ENCODE measurements at places on chromosomes 16 and 17. TPM values are rescaled to one million over a fixed set of nuclear protein-coding genes. Genes with fewer than 3 reads are reported as not detected.

DNA sequence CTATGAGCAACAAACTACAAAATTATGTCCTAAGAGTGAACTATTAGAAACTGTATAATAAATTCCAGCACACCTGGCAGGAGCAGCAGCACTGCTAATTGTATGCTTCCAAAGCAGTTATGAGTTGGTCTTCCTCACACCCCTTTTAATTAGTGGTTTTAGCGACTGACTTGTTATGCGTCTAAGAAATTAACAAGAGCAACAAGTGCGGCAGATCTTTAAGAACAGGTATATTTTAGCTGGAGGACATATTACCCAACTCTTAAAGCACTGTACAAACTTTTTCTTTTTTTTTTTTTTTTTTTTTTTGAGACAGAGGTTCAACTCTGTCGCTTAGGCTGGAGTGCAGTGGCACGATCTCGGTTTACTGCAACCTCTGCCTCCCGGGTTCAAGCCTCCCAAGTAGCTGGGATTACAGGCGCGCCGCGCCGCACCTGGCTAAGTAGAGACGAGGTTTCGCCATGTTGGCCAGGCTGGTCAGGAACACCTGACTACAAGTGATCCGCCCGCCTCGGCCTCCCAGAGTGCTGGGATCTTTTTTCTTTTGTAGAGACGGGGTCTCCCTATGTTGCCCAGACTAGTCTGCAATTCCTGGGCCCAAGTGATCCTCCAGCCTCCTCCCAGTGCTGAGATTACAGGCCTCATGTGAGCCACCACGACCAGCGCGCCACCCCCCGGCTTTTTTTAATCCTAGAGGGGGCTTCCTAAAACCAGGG is 1.6 kb upstream of the FBXL20 start:
- DNase-seq, result peak; percentile 10

CHD9NB gene
- 6.1 TPM for total RNA-seq

GRCh38 chr16:80330803-80331202 is 210.0 kb upstream of the DYNLRB2 start:
- DNase-seq, result no peak

DNA sequence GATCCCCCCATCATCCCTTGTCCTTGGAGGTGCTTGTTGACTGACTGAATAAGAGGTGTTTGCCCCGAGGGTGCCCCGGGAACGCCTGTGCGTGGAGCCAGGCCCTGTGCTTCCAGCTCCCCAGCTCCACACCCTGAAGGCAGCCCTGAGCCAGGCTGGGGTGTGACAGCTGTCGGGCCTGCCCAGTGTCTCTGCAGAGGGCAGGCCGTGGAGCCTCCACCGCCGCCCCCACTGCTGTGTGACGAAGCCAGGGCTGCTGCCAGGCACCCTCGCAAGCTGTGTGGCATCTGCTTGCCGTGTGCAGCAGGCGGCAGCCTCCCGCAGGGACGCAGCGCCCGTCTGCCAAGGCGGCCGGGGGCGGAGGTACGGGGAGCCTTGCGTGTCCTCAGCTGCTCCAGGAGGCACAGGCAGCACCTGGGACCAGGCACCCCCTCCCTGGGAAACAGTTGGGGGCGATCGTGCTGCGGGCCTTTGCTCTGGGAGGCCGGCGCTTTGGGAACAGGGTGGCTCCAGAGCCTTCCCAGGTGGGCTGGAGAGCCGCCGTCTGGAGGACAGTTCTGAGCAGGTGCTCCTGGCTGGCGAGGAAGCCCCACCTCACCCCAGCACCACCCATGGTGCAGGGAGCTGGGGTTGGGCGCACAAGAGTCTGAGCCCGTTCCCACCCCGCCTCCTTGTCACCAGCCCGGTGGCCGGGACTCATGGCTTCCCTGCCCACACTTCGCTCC is 26.6 kb downstream of the GSE1 start:
- no peak for DNase-seq

KRT32 gene
- total RNA-seq, result not detected

GRCh38 chr16:48366165-48367093 is 18.8 kb downstream of the SIAH1 start:
- DNase-seq, result no peak

- no peak for DNase-seq
These were observed 6.6 kb upstream of the ABCA5 start for GRCh38 chr17:69333561-69333960.

TBC1D3B gene
- total RNA-seq, result 8.9 TPM

DNA sequence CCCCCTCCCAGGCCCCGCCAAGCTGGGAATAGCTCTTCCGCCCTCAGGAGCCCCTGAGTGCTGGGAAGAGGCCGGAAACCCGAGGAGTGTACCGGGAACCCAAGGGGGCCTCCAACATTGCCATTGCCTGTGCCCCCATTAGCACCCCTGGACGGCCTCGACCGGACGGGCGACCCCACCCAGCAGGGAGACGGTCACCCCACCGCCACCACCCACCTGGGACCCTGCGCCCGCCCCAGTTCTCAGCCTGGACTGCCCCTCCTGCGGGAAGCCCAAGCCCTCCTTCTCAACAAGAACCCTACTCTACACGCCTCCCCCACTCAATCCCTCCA is 2.0 kb downstream of the CARHSP1 start:
- no peak for DNase-seq

DNA sequence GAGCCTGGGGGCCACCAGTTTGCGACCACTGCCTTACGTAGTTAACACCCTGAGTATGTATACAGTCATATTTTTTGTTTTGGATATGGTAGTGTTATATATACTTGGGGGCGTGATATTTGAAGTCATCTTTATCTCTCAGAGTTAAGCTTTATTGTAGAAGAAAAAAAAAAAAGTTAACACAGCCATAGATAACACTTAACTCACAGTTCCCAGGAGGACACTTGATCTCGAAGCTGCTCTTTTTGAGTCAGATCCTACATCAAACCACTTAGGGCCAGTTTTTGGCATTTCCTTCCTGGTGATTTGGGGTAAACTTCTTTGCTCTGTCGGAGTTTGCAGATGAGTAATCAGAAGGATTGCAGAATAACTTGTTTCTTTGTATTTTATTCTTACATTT is 5.8 kb downstream of the ITPRIPL2 start:
- DNase-seq, result no peak

- no peak for DNase-seq
These were observed 88.9 kb upstream of the ATF7IP2 start for GRCh38 chr16:10296956-10297340.

DNA sequence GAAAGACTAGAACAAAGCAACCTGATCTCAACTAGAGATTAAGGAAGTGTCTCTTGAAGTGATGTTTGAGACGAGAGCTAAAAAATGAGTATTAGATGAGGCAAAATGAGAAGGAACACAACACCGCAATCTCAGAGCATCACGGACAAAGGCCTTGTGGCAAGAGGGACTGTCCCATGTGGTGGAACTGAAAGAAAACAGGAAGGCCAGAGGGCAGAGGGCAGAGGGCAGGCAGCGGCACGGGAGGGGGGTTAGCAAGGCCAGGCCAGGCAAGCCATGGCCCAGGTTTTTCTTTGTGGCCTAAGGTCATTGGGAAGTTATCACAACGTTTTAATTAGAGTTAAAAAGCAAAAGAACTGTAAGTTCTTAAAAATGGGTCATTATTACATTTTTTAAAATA is 22.5 kb downstream of the RPA1 start:
- no peak for DNase-seq

PROCA1 gene
- 1.8 TPM for total RNA-seq

MRPS23 gene
- total RNA-seq, result 18.0 TPM

GRCh38 chr17:32899236-32900013 is 22.5 kb upstream of the MYO1D start:
- DNase-seq, result no peak

DNA sequence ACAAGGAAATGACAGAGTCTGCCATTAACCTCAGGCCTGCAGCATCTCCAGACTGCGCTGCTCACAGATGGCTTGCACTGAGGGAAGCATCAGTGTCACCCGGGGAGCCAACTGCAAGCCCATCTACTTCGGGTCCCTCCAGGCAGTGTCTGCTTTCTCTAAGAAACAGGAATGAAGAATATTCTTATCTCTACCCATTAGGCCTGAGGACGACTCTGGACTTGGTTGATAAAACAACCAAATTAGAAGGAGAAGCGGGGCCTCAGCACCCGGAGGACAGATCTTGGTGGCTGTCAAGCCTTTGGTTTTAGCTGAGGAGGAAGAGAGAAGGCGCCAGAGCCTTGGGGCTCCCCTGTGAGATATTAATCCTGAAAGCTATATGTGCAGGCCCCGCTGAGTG is 19.5 kb upstream of the MGAT5B start:
- DNase-seq, result no peak

DNA sequence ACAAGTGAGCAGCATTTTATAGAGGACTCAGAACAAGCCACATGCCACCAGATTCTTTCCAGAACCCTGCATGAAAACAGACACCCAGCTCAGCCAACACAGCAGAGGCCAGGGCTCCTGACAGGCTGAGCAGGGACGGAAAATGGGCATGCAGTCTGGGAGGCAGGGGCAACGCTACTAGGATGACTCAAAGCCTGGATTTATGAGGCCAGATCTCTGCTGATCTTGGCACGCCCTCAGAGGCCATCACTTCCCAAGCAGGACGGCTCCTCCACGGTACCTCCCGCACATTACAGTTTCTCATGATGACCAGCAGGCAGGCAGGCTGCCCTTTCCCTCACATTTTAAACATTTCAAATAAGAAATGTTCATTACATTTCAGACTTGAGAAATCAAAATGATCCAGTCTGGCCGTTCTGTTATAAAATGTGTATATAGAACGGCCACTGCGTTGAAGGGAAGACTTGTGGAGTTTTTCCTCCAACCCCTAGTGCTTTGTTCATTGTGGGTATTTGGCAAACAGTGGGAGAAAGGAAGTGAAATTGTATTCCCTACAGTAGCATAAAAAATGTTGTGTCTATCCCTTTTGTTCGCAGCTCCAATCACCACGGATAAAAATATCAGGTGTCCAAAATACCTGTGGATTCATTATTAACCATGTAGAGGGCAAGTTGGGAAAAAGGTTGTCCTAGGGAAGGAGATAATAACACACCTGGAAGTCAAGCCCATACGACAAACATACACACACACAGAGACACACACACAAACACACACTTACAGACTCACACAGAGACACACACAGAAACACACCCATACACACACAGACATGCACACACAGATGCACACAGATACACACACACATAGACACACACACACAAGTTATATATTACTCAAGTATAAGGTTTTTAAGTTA is 64.8 kb upstream of the ADAMTS18 start:
- no peak for DNase-seq

GRCh38 chr17:67578142-67578457 is 139.6 kb upstream of the NOL11 start:
- no peak for DNase-seq

- DNase-seq, result no peak
These were observed 51.4 kb upstream of the CDR2 start for GRCh38 chr16:22425847-22426246.

DNA sequence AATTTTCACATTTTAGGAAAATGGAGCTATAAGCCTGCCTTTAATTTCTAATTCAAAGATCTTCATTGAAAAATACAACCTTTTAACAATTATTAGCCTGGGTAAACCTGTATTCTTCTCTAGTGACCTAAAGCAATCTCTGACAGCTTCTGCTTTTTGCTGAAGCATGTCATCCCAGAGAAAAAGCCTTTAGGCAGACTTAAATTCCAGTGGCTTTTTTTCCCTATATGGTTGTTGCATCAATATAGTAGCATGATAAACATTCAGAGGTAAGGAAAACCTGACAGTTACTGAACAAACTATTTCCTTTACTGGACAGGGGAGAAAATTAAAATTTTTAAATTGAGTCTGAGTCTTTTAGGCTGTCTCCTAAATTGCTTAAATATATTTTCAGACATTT is 7.8 kb upstream of the EVI2A start:
- no peak for DNase-seq

DNA sequence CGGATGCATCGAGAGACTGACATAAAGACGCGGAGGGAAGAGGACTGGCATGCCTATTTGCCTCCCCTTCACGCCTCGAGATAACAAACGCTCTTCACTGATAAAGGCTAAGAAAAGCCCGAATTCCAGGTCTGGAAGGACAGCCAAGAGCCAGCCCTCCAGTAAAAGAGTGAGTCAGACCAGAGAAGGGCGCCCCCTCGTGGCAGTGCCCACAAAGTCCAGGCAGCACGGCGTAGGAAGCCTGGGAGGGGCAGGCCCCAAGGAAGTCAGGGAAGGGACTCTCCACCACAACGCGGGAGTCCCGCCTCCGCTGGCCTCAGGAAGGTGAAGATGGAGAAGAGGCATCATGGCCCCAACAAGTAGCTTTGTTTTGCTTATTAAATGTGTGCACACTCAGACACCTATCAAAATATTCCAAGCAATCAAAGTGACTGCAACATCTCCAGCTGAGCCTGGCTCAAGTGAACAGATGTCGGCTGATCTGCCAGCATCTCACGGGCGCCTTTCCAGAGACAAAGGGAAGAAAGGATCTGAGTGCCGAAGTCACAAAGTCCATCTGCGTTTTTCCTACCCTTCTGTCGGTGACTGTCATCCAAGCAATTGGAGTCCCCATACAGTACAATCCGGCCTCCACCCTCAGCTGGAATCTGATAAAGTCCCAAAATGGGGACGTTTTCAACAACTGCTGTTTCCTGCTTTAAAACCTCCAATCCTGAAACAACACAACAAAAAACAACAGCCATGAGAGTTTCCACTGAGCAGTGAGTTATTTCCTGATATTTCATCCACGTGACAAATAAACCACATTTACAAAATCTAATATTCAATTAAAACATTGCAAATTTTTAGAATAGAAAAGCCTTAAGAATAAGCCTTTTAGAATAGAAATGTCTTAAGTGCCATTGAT is 20.4 kb upstream of the SLC38A8 start:
- DNase-seq, result peak; percentile 43

- no peak for DNase-seq
These were observed 370.0 kb downstream of the CDH11 start for GRCh38 chr16:64751906-64752305.

DNA sequence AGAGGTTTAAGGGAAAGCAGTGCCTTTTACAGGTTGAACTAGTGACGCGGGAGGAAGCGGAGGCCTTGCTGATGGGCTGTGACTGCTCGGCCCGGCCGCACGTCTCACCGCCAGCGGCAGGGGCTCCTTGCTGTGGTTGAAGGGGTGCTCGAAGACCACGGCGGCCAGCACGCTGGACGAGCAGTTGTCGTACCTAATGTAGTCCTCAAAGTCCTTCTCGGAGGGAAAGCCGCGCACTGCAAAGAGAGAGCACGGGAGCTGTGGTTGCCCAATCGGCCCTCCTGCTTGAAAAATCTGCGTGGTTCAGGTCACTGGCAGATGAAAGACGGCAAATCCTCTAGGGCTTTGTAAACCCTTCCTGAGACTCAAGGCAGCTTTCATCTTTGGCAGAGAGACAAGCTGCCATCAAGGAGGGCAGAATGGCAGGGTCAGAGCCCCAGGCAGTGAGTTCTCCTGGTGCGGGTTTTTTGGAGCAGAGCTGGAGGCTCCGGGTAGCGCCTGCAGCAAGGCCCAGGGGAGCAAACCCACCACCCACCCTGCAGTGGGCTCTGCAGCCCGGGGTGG is 16.1 kb downstream of the ABCA3 start:
- DNase-seq, result no peak

DNA sequence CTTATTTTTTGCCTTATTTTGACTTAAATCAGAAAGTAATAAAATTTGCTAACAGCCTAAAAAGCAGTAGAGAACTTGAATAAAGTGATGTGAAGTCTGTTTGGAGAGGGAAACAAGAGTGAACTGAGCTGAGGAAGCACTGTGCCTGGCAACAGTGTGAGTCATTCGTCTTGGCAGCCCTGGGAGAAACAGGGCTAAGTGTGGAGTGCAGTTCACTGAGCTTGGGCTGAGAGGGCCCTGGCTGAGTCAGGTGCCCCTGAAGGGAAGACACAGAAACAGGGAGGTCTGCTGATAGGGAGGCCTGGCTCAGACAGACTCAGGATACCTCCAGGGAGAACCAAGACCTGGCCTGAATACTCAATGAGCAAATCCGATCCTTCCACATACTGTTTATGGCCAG is 132.1 kb downstream of the HS3ST4 start:
- DNase-seq, result no peak

ZKSCAN2 gene
- total RNA-seq, result 2.7 TPM

ADORA2B gene
- 31.4 TPM for total RNA-seq

MEOX1 gene
- total RNA-seq, result 1.8 TPM
